ENCODE measurements at places on chromosomes 12 and 14. TPM values are rescaled to one million over a fixed set of nuclear protein-coding genes. Genes with fewer than 3 reads are reported as not detected.

DNA sequence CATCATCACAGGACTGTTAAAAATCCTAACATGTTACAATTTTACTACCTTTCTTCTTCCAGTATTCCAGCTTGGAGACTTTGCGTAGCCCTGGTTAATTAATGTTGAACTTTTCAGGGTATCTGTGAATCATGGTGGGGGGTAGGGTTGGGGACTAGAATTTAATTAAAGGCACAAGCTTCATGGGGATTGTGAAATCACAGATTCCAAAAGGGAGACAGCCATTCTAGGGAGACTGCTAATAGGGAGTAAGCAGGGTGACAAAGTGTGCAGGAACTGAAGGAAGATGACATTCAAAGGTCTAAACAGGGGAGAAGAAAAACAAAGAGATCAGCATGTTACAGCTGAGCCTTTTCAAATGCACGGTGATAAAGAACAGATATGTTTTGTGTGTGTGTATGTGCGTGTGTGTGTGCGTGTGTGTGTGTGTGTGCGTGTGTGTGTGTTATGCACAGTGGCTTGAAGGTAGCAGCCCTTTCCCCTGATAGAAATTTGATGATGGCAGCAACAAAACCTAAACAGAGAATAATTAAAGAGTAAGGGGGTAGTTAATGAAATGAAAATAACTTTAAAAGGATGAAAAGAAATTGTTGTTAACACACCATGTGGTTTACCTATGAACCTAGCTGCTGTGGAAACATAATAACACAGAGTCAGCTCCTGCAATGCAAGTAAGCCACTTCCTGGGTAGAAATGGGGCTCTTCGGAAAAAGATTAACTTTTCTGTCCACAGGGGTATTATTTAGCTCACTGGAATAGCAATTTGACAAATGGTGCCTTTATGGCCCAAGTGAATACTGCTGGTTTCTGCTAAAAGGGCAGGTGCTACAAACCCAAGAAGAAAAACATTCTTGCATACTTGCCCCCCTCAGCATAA is 581.7 kb downstream of the DIO2 start:
- no peak for DNase-seq

Gene TMEM30B
- polyA plus RNA-seq = 3.0 TPM

DNA sequence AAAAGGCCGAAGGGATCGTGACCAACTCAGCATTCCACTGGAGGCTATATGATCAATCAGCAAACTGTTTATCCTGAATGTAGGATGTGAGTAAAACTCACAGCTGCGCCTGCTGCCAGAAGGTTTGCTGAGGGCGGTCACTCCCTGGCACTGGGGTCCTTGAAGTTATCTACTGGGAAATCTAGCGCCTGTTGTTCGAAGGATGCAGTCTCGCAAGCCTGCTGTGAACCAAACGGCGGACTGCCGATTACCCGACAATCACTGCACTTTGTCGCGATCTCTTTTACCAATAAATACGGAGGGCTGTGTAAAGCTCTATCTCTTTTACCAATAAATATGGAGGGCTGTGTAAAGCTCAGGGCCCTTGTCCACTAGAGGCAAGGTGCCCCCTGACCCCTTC is 12.9 kb downstream of the DDX51 start:
- DNase-seq = no peak

- DNase-seq = no peak
These were observed 22.1 kb downstream of the SAMD4A start for GRCh38 chr14:54589076-54589475.

GRCh38 chr14:35368139-35368460 is 36.4 kb downstream of the NFKBIA start:
- DNase-seq = no peak

Gene KRT6C
- not detected for polyA plus RNA-seq

DNA sequence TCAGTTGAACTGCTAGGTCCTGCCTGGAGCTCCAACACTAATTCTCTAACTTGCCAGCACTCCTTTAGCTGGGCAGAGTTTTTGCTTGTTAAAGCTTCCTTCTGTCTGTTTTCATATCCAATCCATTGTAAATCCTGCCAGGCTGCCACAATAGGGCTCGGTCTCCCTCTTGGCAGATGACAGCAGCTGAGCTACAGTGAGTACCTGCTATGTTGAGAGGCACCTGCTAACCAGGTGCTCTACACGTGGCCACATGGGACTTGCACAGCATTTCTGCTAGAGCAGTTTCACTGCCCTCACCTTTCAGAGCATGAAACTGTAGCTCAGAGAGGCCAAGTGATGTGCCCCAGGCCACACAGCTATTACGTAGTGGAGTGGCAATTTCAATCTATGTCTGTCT is 106.6 kb upstream of the NOS1 start:
- no peak for DNase-seq

Gene C14orf180
- polyA plus RNA-seq = 4.0 TPM

Gene A2M
- polyA plus RNA-seq = 2,622 TPM

Gene ACSS3
- 40.4 TPM for polyA plus RNA-seq

Gene HOXC6
- polyA plus RNA-seq = not detected

DNA sequence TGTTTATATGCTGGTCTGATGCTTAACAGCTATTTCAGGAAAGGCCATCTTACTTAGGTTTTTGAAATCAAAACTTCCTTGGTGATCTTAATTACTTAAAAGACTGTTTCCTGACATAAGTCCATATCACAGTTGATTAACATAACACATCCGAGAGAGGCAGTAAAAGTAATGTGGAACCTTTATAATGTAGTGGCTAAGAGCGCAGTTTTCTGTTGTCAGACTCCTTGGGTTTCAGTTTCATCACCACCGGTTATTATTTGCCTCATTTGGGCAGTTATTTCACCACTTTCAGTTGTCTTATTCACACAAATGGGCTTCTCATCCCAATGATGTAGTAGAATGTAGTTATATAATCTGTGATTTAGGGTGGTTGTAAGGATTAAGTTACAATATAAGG is 30.9 kb downstream of the TBC1D15 start:
- no peak for DNase-seq

Gene NFE2
- polyA plus RNA-seq = 0.71 TPM

Gene FAM216A
- 4.7 TPM for polyA plus RNA-seq

All from liver (tissue), 10 donors.